Stimulated activated CD8-positive, alpha-beta memory T cell treated with anti-CD3 and anti-CD28 coated beads, Interleukin-15, amount 100 ng/mL, for 48 hours (primary cell): ENCODE measurements at places on chromosomes 4 and X.

DNA sequence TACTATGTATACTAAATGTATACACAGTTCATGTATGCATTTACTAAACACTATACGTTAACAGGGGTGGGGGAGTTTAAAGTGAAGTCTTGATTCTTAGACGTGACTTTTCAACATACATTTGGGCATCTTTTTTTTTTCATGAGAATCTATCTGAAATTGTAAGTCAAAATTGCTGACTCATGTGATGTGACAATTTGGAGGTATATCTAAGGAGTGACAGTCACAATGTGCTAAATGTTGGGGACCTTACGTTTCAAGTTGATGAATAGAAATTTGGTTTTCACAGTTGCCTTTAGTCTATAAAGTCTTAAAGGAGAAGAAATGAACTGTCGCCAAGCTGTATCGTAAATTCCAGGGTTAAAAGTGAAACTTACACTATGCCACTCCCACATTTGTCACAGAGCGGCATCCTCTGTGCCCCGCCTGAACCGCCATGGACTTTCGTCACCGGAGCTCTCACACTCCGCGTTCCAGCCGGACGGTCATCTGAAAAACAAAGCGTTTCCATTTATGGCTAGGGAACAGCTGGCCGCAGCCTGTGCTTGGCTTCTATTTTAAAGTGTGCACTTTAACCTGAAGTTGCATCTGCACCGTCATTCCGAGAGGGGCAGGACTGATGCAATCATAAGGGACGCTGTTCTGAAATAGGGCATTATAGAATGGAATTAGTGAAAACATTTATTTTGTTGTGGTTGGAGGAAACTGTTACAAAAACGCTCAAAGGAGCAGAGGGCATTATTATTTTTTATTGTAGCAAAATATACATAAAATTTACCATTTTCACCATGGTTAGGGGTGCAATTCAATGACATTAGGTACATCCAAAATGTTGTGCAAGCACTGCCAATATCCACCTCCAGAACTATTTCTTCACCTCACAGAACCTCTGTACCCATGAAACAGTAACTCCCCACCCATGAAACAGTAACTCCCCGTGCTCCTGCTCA lies 30.9 kb downstream of the PDLIM3 start:
- no peak for DNase-seq

- no peak for DNase-seq
These were observed 36.4 kb upstream of the ADH4 start for GRCh38 chr4:99180382-99181070.

DNA sequence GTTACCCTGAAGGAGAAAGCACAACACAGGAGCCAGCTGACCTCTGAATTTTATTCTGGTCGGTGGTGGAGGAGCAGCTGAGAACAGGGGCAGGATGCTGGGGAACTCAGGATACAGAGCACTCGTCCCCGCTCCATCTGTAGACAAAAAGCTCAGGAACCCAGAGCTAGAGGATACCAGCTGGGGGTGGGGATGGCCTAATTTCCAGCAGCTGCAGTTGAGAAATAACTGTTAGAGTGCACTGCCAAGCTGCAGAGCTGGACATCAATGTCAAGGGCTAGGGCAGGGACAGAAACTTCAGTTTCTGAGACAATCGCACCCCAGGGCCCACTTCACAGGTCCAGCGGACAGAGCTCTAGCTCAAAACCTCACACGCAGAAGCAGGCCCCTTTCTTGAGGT lies 122.1 kb upstream of the GUCY1A1 start:
- no peak for DNase-seq

- no peak for DNase-seq
These were observed 25.5 kb downstream of the GPAT3 start for GRCh38 chr4:83561381-83561780.

- DNase-seq = no peak
These were observed 654.4 kb downstream of the IQCM start for GRCh38 chr4:149161247-149161646.

DNA sequence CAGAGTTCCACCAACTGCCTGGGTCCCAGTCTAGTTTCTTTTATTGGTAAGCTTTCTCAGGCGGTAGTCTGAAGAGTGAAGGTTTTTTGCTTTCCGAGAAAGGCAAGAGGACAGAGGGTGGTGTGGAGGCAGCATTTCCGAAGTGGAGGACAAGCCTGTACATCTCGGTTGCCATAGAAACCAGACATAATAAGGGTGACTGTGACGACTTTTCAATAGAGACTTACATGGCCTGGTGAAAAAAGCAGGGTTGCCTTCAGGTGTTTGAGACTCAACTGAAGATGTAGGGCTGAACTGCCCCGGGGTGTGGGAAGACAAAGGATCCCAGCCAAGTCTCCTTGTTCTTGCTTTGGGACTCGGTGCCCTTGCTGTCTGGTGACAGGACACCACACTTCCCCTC lies 53.6 kb upstream of the RAB40AL start:
- DNase-seq = no peak

- no peak for DNase-seq
These were observed 150.0 kb upstream of the HPGD start for GRCh38 chr4:174672276-174672675.

GRCh38 chr4:173477016-173477415 lies 53.0 kb downstream of the HAND2 start:
- no peak for DNase-seq

- DNase-seq = no peak
These were observed 347.7 kb downstream of the HS3ST1 start for GRCh38 chr4:11081006-11081405.

DNA sequence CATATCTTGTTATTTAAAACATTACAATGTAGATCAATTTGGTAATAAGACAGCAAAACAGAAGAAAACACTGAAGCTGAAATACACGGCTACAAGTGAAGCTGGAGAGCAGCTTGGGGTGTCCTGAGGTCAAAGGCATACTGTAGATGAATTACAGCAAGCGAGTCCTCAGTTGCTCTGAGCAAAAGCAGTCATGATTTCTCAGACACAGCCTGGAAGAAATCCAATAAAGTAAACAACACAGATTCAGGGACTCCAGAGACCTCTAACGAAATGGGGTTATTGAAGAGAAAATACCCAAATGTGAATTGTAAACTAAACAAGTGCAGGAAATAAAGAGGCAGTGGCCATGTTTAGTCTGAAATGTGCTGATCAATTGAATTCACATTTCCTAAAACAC lies 324.4 kb downstream of the CAMK2D start:
- DNase-seq = no peak

DNA sequence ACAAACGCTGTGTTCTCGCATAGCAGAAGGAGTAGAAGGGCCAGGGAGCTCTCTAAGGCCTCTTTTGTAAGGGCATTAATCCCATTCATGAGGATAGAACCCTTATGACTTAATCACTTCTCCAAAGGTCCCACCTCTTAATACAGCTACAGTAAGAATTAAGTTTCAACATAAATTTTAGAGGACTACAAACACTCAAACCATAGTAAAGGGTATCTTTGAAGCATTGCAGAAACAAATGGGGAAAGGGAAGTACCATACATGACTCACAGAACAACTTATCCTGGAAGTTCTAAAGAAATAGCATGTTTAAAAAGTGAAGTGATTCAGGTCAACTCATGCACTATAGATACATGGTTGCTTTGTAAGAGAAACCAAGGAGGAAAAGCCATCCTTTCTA lies 680.8 kb downstream of the RPA4 start:
- no peak for DNase-seq

- no peak for DNase-seq
These were observed 309.9 kb downstream of the ARAP2 start for GRCh38 chr4:35934320-35934981.

DNA sequence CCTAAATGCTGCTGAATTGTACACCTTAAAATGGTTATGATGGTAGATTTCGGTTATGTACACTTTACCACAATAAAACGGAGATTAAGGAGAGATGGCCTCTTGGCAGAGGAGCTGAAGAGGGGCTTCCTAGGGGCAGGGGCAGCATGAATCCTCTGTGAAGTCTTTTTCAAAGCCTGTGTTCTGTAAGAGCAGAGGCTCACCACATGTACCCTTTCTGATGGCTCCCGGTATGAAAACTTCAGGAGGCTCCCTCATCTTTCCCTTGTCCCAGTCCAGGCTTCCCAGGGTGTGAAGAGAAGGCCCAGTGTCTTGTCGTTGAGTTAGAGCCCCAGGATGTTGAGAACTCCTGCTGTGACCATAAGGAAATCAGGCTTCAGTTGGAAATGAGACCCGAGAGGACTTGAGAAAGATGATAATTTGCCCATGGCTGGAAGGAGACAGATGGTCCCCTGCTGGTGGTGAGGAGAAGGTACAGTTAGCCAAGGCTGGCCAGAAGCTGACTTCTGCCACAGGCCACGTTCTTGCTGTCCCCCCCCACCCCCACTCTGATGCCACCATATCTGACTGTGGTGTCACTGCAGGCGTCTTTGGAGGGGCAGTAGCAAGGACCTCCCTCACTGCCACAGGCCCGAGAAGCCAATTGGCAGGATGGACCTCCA lies 31.8 kb upstream of the MTM1 start:
- DNase-seq = no peak

DNA sequence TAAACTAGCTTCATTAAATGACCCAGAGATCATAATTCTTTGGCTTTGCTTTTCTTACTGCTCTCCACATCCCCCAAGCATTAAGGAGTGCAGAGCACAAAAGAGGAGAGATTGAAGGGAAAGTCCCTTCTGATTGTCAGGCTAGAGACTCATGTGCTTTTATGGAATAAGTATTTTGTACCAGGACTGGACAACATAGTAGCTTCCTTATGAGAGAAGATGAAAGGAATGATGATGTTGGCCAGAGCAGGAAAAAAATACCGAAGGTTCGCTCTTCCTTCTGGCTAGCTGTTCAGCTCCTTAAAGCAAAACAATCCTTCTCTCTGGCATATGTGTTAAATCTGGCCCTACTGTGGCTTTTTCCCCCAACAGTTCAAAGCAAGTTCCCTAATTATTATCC lies 53.1 kb downstream of the HOPX start:
- no peak for DNase-seq

GRCh38 chrX:136794080-136794479 lies 13.3 kb upstream of the ARHGEF6 start:
- DNase-seq = no peak

DNA sequence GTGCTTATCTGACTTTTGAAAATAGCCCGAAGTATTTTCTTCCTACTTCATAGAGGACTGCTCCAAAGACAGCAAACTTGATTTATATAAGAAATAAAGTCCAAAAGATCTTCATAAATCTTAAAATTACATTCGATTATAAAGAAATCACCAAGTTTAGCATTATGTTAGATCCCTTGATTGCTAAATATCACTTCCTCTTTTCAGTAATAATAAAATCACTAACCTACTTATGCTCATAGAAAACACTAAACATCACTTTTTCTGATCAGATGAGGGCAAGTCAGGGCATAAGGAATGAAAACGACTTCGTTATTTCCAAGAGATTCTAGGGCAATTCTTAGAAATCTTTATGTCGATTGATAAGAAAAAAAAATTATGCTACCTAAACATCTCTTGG lies 32.0 kb downstream of the DYNLT3 start:
- no peak for DNase-seq

GRCh38 chr4:150265806-150266205 lies 187.6 kb downstream of the DCLK2 start:
- DNase-seq = no peak

- no peak for DNase-seq
These were observed 38.1 kb upstream of the STIM2 start for GRCh38 chr4:26822546-26822945.

DNA sequence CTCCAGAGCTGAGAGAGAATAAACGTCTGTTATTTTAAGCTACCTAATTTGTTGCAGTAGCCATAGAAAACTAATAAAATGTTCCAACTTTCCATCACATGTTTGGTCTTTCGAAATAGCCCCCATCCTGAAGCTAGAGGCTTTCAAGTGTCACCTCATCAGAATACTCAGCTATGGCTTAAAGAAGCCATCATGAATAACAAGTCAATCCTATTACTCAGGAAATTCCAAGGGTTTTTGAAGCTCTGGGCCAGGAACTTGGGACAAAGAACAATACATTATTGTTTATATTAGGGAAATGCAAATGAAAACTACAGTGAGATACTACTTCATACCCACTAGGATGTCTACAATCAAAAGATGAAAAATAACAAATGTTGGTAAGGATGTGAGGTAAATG lies 42.2 kb downstream of the TBCK start:
- DNase-seq = no peak

- DNase-seq = no peak
These were observed 10.6 kb upstream of the XKRX start for GRCh38 chrX:100939333-100939732.

DNA sequence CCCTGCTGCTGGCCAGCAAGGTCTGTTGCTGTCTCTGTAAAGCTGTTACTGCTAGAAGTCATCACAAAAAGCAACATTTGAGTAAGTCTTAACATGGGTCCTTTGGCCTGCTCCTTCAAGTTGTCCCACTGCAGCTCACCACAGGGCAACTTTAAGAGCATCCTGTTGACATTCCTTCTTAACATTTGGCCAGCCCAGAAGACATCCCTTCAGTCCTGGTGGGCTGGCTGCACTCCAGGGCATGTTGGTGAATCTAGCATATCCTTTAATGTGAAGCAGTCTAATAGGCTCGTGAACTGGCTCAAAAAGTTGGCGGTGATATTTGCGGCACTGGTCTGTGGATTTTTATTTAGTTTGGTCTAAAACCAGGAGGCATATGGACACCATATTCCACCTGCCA lies 92.2 kb upstream of the MAML3 start:
- DNase-seq = no peak

DNA sequence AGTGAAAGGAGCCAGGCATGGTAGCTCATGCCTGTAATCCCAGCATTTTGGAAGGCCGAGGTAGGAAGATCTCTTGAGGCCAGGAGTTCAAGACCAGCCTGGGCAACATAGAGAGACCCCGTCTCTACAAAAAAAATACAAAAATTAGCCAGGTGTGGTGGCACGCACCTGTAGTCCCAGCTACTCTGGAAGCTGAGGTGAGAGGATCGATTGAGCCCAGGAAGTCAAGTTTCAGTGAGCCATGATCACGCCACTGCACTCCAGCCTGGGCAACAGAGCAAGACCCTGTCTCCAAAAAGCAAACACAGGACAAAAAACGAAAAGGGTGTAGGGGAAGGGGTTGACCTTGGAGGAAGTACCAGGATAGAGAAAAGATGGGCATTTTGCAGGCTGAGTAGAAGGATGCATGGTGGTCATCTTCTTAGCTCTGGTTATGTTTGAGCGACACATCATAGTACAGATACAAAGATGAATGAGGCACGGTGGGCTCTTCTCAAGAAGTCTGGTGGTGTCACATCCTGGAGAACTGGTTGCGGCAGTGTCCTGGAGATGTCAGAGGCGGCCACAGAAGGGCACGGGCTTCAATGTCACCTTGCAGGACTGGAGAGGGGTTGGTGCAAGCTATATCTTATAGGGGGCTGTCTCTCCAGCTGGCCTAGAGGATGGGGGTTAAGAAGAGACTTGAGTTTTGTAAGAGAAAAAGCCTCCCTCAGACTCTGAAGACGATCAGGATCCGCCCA lies 32.0 kb downstream of the SLC25A5 start:
- DNase-seq = no peak

GRCh38 chr4:122842984-122843531 lies 16.4 kb downstream of the FGF2 start:
- no peak for DNase-seq

GRCh38 chr4:151573474-151573873 lies 164.5 kb downstream of the FHIP1A start:
- no peak for DNase-seq
